Mammary epithelial cell (primary cell): ENCODE measurements at places on chromosomes 4 and X. TPM values are rescaled to one million over a fixed set of nuclear protein-coding genes. Genes with fewer than 3 reads are reported as not detected.

TMEM154 gene
- 22.9 TPM for polyA plus RNA-seq

TCEANC gene
- polyA plus RNA-seq, result 0.69 TPM

INTS6L gene
- 6.1 TPM for polyA plus RNA-seq

- no peak for DNase-seq
These were observed 18.5 kb downstream of the MAEA start for GRCh38 chr4:1307951-1308735.

DNA sequence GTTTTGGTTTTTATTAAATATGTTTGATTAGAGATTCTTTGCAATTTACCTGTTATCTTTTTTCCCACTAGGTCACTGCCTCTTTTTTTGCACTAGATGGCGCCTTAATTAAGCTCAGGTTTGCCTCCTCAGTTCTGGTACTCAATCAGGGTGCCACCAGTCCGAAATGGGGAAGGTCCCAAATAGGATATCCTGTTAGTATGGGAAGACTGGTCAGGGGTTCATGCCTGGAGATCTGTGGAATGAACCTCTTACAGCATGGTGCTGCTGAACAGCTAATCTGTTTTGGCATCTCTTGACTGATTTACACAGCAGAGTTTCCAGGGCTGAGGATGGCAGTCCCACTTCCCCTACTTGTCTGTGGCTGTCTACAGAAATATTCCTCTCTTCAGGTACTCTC is 24.2 kb upstream of the VSIG1 start:
- peak; percentile 23 for DNase-seq
